ENCODE measurements at places on chromosomes 12 and 14. TPM values are rescaled to one million over a fixed set of nuclear protein-coding genes. Genes with fewer than 3 reads are reported as not detected.

- DNase-seq = no peak
These were observed 313.1 kb downstream of the ADGRD1 start for GRCh38 chr12:131266591-131267467.

DNA sequence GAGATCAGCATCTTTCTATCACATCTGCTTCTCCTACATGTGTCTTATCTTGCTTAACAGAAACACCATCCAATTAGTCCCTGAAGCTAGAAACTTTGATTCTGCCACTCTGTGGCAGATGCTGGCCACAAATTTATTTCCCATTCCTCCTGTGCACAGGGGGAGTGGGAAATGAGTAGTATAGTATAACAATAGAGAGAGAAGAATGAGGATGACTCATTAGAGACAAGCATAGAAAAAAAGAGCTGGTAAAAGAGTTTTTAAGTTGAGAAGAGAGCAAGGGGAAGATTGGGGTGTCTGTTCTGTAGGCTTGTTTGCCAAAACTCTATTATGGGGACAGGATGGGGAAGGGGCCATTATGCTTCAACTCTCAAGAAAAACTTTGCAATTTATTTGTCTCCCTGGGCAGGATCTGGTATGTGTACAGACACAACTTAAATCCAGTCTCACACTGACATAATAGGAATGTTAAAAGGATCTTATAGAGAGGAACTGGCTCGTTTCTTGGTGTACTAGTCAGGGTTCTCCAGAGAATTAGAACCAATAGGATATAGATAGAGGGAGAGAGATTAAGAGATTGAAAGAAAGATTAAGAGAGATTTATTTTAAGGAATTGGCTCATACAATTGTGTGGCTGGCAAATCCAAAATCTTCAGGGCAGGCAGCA lies 142.6 kb upstream of the CPSF6 start:
- DNase-seq = peak; percentile 31

DNA sequence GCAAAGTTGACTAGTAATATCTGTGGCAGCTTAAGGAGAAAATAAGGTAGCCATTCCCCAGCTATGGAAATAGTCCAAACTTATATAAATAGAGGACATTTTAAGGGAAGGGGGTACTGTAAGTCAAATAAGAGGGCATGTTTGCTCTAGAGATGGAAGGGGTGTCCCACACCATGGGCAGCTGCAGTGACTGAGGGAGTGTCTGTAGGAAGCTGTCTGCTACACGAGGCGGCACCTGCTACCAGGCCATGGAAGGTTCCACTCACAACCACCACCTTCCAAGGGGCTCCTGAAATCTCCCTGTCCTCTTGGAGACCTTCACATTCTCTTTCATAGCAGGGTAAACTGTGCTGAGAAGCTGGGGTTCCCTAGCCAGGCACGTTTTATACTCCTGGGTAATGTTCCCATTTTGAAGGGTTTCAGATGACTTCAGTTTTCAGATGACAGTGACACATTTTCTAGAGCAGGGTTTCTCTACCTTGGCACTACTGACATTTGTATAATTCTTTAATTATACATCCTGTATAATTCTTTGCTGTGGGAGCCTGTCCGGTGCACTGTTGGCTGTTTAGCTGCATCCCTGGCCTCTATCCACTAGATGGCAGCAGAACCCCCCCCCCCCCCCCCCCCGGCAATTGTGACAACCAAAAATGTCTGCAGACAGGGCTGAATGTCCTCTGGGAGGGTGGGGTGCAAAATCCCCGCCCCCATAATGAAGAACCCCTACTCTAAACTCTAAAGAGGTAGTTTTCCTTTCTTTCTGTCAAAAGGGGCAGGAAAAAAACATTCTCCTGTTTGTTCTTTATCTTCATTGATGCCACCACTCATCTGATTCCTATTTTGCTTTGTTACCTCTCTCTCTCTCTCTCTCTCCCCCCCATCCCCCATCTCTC lies 11.6 kb upstream of the SMCO2 start:
- DNase-seq = peak; percentile 55

DNA sequence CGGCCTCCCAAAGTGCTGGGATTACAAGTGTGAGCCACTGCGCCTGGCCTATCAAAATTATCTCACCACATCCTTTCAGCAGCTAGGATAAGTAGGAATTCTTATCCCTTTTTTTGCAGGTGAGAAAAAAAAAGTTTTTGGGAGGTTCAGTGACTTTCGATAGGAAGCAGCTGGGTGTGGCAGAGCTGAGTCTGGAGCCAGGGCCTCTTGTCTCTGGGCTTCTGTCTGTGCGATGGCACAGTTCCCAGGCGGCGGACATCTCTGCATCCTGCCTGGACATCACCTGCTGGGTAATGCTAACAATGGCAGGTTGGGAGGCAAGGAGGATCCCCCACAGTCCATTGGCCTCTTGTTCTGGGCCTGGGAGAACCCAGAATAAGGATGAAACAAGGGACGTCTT lies 12.5 kb downstream of the NRXN3 start:
- DNase-seq = no peak

The OR6C2 gene
- not detected for total RNA-seq

The KRT6A gene
- total RNA-seq = not detected

The CIT gene
- 4.7 TPM for total RNA-seq

The AMN gene
- total RNA-seq = 0.68 TPM

DNA sequence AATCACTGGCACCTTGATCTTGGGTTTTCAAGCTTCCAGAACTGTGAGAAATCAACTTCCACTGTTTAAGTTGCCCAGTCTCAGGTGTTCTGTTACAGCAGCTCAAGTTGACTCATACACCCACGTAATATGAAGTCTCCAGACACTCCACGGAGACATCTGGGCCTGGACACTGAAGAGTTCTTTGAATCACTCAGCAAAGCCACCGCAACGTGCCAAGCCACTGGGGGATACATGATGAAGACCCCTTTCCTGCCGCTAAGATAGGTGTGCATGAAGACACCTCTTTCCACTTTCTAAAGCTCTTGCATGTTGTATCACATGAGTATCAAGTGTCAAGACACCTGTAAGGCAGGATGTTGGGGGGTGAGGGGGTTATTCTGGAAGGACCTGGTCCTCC lies 311.7 kb upstream of the RTL1 start:
- DNase-seq = no peak

The SYT1 gene
- 44.6 TPM for total RNA-seq
